ENCODE measurements at places on chromosomes 13 and 19.
A peak's percentile ranks its signal among the peaks of the same experiment; 100 is the strongest.

GRCh38 chr19:6737873-6738786 is 750 bp upstream of the GPR108 start:
- peak; percentile 80 for DNase-seq

GRCh38 chr19:16623576-16623975 is 4.4 kb downstream of the MED26 start:
- DNase-seq: no peak

GRCh38 chr19:44808463-44809371 is at the start of gene BCAM:
Gene BCAM (plus strand): TSS chr19:44809103. CDS start chr19:44809125, 22 bp downstream.
- no peak for DNase-seq

- DNase-seq: no peak
These were observed 99.2 kb upstream of the KLF5 start for GRCh38 chr13:72959643-72960042.

GRCh38 chr19:35316560-35316959 is 12.4 kb upstream of the CD22 start:
- DNase-seq: no peak

DNA sequence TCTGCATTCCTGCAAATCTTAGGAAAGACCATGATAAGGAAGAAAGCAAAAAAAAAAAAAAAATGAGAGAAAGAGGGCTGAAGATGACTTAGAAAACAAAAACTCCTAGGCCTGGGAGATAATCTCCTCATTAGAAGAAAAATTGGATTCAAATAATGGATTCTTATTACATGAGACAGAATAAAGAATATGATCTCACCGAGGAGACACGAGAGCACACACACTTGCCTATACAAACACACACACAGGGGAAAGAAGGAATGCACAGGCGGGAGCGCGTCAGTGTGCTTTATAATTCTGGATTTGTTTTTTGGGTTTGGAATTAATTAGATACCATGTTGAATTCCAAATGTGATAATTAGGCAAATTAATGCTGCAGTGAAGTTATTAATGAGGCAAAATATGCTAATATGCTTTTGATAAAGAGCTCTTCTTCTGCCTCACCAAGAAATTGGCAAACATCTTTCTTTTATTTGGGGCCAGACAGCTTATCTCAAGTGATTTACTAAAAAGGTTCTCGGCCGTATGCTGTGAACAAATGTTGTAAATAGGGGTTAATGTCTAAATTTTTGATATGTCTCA is 36.1 kb upstream of the PCDH8 start:
- no peak for DNase-seq

GRCh38 chr19:7545904-7546303 is 10.4 kb downstream of the PNPLA6 start:
- DNase-seq: no peak

- DNase-seq: peak; percentile 73
These were observed 21.7 kb downstream of the CEACAM21 start for GRCh38 chr19:41597600-41598041.

DNA sequence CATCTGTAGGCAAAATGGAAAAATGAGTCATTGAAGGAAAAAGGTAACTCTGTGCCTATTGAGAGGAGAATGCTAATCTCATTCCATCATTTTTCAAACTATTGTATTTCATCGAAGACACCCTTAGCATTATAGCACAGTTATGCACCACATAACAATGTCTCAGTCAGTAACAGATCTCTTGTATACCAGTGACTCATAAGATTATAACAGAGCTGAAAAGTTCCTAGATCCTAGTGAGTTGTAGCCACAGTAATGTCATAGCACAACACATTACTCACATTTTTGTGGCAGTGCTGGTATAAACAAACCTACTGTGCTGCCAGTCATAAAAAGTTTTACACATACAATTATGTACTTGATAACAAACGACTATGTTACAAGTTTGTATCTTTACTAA is 1077.6 kb downstream of the DIAPH3 start:
- no peak for DNase-seq

DNA sequence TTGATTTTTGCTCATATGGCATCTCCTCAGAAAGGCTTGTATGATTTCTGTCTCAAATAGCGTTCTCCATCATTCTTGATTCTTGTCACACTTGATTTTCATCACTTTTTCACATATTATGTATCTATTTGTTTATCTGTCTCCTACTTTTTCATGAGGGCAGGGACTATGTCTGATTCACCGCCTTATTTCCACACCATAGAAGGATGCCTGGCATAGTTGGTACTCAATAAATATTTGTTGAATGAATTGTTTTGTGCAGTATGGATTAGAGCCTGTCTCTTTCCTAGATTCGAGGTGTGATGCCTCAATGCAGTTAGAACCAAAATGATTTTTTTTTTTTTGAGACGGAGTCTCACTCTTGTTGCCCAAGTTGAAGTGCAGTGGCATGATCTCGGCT is 12.1 kb downstream of the SAE1 start:
- DNase-seq: no peak

GRCh38 chr13:77637588-77637987 is 59.9 kb upstream of the SLAIN1 start:
- DNase-seq: no peak

GRCh38 chr19:55656988-55657747 is 2.3 kb downstream of the U2AF2 start:
- DNase-seq: no peak

DNA sequence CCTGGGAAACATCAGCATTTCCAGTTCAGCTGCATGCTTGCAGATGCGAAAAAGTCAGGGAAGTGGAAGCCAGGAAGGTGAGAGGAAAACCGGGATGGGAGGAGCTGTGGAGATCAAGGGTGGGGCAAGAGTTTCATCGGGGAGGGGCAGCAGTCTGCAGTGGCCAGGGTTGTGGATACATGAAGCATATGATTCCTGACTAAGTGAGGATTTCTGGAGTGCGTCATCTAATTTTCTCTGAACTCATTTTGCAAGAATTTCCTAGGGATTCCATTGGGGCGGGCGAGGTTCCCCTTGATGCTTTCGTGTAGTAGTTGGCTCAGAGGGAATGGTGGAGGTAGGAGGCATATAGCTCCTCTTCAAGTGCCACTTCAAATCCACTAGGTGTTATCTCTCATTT is 344.1 kb upstream of the TMTC4 start:
- DNase-seq: no peak

- DNase-seq: no peak
These were observed 15.1 kb upstream of the ZNF599 start for GRCh38 chr19:34788074-34788473.

GRCh38 chr13:46609052-46609451 is 56.1 kb downstream of the LRCH1 start:
- no peak for DNase-seq

DNA sequence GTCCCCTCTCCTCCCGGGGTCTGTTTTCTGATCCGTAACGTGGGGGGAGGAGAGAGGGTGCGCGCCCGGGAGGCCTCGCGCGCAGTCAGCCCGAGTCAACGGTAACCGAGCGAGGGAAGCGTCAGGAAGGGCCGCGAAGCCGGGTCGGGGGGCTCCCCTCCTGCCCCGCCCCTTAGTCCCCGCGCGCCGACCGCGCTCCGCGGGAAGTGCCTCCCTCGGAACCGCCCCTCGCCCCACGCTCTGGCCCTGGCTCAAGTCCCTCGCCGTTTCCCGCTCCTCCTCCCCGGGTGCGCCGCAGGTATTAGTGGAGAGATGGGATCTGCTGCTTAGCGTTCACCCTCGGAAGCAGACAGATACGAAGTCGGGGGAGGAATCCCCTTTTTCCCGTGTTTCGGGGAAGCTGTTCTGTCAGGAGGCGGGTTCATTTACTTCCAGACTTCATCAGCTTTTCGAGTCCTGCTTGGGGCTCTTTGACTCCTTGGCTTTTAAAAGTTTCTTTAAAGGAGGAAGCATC is 770 bp downstream of the HNRNPM start:
- DNase-seq: peak; percentile 46

- no peak for DNase-seq
These were observed 906.2 kb upstream of the PCDH20 start for GRCh38 chr13:62321895-62322294.

GRCh38 chr19:35176181-35176570 is 21.6 kb downstream of the FXYD5 start:
- DNase-seq: no peak

DNA sequence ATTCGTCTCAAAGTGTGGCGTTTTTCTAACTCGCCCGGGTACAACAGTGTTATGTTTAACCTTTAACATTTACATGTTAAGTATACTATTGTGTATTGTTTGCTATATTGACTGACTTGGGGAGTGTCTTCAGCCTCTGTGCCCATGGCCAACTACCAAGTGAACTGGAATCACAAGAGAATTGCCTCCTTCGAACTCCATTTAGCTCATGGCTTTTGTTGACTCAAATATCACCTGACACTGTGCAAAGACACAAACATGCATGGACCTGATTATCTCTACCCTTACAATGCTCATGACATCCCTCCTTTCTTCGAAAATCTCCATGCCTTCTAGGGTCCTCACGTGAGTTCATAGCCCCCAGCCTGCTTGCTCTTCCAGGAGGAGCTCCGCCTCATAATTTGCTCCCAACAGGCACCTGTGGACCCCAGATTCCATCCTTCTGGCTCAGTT is 704 bp downstream of the ZNF814 start:
- DNase-seq: no peak

GRCh38 chr13:80118506-80118905 is 222.4 kb downstream of the SPRY2 start:
- DNase-seq: no peak

- no peak for DNase-seq
These were observed 93.8 kb downstream of the CRYL1 start for GRCh38 chr13:20431687-20432384.

DNA sequence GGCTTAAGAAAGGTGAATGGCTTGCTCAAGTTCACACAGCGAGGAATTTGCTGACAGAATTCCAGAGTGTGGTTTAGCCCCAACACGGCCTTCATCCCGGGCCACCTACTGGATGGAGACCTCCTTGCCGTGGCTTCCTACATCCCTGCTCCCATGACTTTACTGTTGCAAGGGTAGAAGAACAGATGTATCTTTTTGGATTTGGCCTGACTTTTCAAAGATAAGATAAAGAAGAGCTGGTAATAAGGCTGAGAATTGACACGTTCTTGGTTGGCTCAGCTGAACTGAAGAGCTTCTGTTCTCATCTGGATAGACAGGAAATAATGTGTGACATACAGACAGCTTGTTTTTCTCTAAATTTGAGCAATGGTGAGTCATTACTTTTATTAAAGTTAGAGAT is 113.1 kb downstream of the KLF5 start:
- no peak for DNase-seq

DNA sequence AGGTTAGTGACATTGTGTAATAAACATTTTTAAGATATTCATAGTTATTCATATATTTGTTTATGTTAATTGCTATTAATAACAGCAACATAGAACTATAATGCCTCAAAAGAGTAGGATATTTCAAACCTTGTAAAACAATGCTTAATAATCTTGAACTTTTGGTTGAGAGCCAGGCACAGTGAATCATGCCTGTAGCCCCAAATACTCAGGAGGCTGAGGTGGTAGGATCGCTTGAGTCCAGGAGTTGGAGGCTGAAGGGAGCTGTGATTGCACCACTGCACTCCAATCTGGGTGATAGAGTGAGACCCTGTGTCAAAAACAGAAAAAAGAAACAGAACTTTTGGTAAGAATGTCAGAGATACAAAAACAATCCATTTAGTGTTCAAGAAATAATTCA is 213.9 kb upstream of the SLITRK1 start:
- no peak for DNase-seq

GRCh38 chr19:38838986-38839761 is 7.6 kb upstream of the ECH1 start:
- no peak for DNase-seq

- no peak for DNase-seq
These were observed 164.5 kb downstream of the RGCC start for GRCh38 chr13:41621716-41622431.

GRCh38 chr19:40611900-40612698 is 10.9 kb downstream of the LTBP4 start:
- no peak for DNase-seq

DNA sequence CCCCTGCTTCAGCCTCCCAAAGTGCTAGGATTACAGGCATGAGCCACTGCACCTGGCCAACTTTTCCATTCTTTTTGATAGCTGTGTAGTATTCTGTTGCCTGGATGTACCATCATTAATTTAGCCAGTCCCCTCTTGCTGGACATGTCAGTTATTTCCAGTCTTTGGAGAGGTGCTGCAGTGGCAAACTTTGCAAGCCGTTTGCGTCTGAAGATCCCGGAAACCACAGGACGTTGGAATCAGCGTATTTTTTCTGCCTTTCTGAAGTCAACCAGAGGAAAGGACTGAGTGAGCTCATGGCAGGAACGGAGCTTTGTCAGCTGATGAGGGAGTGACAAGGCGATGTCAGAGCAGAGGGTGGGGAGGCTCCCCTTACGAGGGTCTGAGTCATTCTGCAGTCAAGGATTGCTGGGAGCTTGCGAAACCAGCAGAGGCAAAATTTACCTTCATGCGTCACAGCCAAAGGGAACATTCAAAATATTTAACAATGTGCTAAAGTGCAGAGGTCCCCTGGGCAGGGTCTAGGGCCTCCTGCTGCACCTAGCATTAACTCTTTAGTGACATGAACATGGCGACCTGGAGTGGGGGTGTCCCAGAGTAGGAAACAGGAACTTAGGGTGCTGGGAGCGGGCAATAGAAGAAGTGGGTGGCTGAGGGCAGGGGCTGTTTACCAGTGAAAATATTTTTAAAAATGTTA is 5.6 kb downstream of the C5AR1 start:
- peak; percentile 36 for DNase-seq

GRCh38 chr13:109651311-109651710 is 135.1 kb downstream of the IRS2 start:
- no peak for DNase-seq

- no peak for DNase-seq
These were observed 148.8 kb downstream of the TNFRSF19 start for GRCh38 chr13:23718996-23719395.

GRCh38 chr13:93984876-93985275 is 494.6 kb downstream of the DCT start:
- DNase-seq: no peak

GRCh38 chr19:31817971-31818797 is 468.9 kb upstream of the TSHZ3 start:
- DNase-seq: no peak

GRCh38 chr13:111158136-111158805 is 43.2 kb downstream of the ARHGEF7 start:
- DNase-seq: no peak

All from activated naive CD4-positive, alpha-beta T cell treated with anti-CD3 and anti-CD28 coated beads, Interleukin-2, amount 50 U/mL, for 16 hours (primary cell).